ENCODE measurements at places on chromosomes 4 and X.

GRCh38 chrX:24702362-24703184 lies 8.9 kb downstream of the POLA1 start:
- no peak for DNase-seq

- DNase-seq, result no peak
These were observed 241.1 kb upstream of the PPP1R2C start for GRCh38 chrX:43019021-43019420.

GRCh38 chrX:130179579-130180215 lies 7.9 kb downstream of the RAB33A start:
- DNase-seq, result no peak

DNA sequence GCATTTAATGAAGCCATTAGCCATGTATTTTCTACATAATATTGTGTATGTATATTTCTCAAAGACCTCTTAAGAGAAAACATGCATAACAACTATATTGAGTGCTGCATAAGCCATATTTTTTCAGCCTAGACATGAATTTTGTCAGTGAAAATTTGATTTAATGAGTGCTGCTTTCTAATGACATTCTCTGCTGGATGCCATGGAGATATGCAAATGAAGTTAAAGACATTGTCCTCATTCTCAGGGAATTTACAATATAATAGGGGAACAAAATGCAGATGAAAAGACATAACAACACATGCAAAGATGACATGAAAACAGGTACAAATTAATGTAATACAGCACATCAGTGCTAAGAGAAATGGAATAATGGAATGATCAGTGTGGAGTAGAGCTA lies 118.7 kb downstream of the ATOH1 start:
- no peak for DNase-seq

DNA sequence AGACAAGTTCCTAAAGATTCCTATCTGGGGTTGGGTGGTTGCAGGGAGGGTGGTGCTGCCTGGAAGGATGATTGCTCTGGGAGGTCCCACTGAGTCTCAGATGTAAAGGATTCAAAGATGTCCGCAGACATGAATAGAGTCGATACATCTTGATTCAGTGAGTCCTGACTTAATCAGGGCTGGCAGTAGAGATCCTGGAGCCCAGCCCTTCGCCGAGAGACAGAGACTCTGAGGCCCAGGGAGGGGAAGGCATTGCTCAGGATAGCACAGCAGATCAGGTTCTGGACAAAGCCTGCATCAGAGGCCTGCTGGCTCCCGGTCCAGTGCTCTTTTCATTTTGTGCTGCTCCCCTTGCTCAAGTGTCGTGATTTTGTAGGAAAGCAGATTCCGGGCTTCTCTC lies 21.7 kb downstream of the PJA1 start:
- DNase-seq, result no peak

GRCh38 chr4:11312389-11312788 lies 116.3 kb downstream of the HS3ST1 start:
- DNase-seq, result no peak

GRCh38 chr4:153341575-153342090 lies 2.9 kb upstream of the MND1 start:
- peak; percentile 29 for DNase-seq

DNA sequence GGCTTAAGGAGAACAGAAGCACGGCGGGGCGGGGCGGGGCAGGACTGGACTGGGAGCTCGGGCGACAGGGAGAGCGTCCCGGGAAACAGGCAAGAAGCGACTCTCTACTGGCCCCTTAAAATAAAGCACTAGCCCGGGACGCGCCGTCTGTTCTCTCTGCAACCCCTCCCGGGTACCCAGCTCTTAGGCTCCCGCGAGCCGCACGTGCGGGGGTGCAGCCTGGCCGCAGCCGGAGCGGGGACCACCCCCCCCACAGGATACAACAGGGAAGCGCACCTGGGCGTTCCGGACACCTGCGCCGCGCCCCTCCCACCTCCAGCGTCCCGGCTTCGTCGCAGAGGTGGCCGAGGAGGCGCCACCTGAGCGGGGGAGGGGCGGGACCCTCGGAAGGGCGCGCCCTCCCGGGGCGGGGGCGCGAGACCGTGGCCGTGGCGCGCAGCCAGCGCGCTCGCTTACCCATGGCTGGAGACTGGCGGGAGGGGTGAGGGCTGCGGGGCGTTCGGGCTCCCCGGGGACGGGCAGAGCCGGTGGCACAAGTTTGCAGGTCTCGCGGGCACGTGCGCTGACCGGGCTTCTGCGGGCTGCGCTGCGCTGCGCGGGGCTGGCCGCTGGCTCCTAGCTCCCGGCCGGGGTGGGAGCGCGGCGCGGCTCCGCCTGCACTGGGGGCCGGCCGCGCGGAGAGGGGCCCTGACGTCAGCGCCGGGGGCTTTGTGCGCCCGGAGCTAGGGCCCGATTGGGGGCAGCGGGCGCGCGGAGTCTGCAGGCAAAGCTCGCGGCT lies 91.5 kb downstream of the GEMIN8 start:
- peak; percentile 24 for DNase-seq

DNA sequence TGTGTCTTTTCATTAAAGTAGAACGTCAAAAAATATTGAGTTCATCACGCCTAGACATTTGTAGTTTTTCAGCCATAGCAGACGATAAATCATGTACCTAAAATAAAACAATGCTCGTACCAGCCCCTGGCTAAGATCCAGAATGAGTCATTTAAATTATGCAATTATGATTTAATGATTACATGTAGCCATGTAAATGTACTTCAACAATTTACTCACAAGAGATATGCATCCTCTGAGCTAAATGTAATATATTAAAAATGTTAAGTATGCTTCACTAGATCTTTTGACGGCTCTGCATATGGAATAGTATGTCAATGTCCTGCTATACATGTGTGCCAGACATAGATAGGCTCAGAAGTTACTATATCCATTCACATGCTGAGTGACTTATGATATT lies 1077.8 kb downstream of the ARAP2 start:
- no peak for DNase-seq

DNA sequence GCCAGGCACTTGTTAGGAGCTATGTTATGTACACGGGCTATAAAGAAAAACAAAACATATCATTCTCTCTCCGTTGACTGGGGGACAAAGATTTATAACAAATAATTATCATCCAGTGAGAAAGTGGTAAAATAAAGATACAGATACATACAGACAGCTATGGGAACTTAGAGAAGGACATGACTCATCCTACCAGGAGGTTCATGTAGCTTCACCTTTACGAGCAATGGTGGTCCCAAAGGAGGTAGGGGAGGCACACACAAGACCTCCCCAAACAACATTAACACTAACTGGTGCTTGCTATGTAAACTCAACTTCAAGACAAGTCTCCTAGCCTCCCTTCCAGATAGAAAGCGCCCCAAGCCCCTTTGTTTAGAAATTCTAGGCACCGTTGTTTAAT lies 8.9 kb downstream of the AMBN start:
- DNase-seq, result no peak

DNA sequence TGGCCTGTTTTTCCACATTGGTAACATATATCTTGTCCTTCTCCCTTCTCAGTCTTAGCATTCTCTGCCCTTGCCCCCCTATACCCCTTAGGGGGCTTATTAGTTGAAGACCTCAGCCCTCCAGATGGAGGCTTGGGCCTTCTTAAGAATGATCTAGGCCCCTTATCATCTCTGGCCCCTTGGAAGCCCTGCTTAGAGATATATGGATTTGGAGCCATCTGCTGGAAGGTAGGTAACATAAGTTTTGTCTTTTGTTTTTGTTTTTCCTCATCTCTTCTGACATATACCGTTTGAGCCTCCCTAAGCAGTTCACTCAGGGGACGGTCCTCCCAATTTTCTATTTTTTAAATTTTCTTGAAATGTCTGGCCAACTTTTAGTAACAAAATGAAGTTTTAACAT lies 48.3 kb upstream of the NAP1L2 start:
- no peak for DNase-seq

- no peak for DNase-seq
These were observed 16.8 kb downstream of the SH3BP2 start for GRCh38 chr4:2809610-2810180.

GRCh38 chr4:155119006-155119405 lies 89.4 kb upstream of the NPY2R start:
- no peak for DNase-seq

- DNase-seq, result no peak
These were observed 2.4 kb downstream of the ATP6AP1 start for GRCh38 chrX:154430916-154431315.

DNA sequence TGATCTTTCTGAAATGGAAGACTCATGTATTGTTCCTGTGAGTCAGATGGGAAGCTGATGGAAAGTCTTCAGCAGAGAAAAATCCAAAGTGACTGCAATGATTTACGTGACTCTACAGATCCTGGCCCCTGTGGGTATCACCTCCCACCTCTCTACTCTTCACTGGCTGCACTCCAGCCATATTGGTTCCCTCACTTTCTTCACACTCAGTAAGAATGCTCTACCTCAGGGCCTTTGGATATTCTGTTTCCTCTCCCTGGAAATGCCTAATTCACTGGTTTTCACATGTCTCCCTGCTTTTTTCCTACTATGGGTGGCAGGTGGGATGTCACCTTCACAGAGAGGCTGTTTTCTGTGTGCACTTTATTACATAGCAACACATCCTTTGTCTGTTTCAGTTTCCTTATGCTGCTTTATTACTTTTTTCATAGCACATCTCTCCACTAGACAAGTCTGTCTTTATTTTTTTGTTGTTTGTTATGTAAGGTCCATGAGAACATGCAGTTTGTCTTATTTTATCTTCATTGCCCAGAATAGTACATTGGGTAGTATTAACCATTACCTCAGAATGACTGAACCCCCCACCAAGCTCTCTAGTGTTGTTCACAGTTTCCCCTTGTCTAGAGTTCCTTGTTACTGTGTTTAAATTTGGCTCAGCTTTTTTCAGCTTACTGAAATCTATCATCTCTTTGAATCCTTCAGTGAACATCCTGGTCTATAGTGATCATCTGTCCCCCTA lies 57.6 kb upstream of the CLNK start:
- DNase-seq, result no peak

Data from naive B cell (primary cell).